ENCODE measurements at places on chromosomes 1 and 21.
A peak's percentile ranks its signal among the peaks of the same experiment; 100 is the strongest.

- peak; percentile 54 for DNase-seq
These were observed 2.9 kb downstream of the ARF1 start for GRCh38 chr1:228085287-228085951.

- no peak for DNase-seq
These were observed 47.2 kb upstream of the VANGL1 start for GRCh38 chr1:115594600-115594999.

DNA sequence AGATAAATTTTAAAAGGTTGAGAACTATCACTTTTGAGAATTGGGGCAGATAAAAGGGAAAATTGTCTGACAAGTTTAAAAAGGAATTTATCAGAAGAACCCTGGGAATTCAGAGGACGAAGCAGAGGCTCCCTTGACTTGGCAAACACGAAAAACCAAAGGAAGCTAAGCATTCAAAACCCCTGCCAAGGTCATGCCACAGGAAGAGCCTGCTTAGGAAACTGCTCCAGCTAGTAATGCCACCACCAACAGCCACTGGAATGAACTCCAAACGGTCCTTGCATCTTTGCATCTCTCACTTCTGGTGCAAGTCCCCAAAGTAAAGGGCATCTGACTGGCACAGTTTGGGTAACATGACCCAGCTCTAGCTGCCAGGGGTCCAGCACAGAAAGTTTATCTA is 7.2 kb downstream of the GPBP1L1 start:
- DNase-seq, result no peak

- no peak for DNase-seq
These were observed 12.2 kb downstream of the SMAP2 start for GRCh38 chr1:40385437-40386358.

DNA sequence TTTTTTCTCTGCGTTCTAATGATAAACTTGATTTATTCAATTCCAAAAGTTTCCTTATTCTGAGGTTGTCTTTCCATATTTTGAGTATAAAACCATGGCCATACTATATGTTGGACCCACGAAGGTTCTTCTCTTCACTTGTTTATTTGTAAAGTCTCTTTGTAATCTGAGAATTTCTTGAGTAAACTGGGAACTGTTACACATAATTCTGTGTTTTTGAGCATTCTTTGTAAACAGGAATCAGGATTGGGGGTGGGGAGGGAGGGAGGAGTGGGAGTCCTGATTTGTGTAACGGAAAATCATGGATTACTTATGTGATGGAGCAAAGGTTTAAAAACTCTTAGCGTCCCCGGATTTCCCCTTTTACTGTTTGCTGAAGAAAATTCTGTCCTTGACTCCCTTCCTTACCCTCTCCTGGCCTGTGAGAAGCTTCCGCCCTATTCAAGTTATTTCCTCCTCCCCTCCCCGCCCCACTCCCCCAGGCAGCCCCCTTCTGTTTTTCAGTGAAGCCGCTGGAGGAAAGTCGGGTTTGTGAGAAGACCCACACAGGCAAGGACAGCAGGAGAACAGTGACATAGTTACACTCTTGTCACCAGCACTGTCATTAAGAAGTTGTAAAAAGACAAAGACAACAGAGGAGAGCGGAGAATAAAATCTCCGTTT is 6.4 kb upstream of the NBPF11 start:
- no peak for DNase-seq

DNA sequence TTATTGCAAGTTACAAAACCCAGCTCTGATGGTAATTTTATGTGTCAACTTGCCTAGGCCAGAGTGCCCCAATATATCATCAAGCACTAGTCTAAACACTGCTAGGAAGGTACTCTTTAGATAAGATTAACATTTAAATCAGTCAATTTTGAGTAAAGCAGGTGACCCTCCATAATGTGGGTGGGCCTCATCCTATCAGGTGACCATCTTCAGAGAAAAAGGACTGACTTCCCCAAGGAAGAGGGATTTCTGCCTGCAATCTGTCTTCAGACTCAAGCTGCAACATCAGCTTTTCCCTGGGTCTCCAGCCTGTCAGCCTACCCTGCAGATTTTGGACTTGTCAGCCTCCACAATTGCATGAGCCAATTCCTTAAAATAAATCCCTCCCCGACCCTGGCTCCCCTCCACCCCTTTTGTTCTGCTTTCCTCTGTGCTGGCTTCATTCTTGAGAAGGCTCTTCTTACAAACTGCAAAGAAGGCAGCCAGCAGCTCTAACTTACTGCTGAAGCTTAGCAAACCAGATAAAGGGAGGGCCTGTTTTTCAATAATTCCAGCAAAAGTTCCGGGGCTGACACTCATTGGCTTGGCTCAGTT is 56.4 kb upstream of the RUNX3 start:
- no peak for DNase-seq

- DNase-seq, result peak; percentile 25
These were observed 57.9 kb downstream of the FHAD1 start for GRCh38 chr1:15304708-15305467.

DNA sequence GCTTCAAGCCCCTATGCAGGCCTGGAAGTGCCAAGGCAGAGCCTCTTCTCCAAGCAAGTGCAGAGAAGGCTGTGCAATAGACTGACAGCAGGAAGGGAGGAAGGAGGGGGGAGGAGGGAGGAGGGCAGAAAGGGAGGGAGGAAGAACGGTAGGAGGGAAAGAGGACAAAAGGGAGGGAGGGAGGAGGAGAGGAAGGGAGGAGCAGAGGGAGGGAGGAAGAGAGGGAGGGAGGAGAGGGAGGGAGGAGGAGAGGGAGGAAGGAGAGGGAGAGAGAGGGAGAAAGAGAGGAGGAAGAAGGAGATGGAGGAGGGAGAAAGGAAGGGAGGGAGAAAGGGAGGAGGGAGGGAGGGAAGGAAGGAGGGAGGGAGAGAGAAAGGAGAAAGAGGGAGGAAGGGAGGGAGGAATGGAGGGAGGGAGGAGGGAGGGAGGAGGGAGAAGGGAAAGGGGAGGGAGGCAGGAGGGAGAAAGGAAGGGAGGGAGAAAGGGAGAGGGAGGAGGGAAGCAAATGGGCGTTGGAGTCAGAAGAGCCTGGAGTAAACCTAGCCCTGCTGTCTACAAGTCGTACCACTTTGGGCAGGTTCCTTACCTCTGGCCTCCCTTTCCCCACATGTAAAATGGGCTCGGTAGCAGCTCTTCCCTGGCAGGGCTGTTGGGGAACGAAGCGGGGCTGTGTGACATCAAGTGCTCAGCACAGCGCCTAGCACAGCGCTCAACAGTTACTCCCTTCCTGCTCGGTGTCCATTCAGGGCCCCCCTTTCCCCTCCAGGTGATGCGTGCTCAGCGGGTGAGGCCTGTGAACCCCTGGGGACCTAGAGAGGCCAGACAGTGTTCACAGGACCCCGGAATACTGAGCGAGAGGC is 244.6 kb downstream of the NPHP4 start:
- DNase-seq, result no peak

- peak; percentile 81 for DNase-seq
These were observed 132.2 kb downstream of the ADSS2 start for GRCh38 chr1:244319283-244320132.

DNA sequence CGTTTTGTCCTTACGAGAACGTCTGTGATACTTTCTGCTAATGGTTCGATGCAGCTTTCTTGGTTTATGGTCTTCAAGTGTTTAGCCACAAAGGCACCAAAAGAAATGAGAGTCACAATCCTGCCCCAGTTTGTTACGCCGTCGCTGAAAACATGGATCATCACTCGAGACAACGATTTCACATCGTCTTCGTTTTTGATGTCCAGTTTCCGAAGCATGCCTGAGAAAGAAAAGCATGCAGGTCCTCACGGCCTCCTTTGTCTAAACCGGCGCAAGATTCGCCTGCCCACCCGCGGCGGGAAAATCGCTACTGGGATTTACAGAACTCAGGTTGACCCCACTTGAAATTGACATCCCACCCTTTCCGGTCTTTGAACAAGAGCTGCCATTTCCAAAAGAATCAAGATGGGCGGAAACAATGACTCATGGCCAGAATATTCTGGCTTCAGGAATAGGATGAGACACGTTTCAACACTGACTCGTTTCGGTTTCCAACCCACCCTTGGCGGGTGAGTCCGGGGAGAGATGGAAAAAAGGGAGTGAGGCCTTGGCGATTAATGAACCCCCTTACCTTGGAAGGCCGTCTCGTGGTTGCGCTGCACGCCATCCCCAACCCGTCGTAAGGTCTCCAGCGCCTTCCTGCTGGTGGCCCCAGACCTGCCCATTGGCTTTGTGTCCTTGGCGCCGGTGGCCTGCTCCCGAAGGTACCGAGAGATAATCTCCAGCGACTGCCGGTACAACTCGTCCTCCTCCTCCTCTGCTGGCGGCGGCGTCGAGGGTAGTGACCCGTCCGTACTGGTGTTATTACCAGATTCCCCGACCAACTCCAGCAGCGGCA is 919 bp downstream of the MCL1 start:
- DNase-seq, result peak; percentile 81

GRCh38 chr1:167799747-167800146 is 78.0 kb downstream of the MPZL1 start:
- DNase-seq, result no peak

- no peak for DNase-seq
These were observed 357.1 kb downstream of the BARHL2 start for GRCh38 chr1:90359994-90360393.

DNA sequence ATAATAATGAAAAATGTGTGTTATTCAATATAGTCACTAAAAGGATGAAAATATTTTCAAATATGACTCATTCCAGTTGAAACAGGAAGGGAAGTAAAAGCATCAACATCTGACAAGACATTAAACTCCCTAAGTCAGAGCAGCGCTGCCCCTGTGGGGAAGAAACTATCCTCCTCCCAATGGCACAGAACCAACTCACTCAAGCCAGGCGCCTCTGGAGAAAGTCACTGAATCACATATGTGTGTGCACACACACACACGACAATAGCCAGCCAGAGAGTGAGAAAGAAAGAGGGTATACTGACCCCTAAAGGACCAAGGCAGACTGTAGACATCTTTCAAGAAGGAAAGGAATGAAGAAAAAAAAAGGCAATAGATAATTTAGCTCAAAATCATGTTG is 126.9 kb downstream of the SETD4 start:
- peak; percentile 92 for DNase-seq

- DNase-seq, result no peak
These were observed 90.4 kb downstream of the ROR1 start for GRCh38 chr1:63864224-63864641.

DNA sequence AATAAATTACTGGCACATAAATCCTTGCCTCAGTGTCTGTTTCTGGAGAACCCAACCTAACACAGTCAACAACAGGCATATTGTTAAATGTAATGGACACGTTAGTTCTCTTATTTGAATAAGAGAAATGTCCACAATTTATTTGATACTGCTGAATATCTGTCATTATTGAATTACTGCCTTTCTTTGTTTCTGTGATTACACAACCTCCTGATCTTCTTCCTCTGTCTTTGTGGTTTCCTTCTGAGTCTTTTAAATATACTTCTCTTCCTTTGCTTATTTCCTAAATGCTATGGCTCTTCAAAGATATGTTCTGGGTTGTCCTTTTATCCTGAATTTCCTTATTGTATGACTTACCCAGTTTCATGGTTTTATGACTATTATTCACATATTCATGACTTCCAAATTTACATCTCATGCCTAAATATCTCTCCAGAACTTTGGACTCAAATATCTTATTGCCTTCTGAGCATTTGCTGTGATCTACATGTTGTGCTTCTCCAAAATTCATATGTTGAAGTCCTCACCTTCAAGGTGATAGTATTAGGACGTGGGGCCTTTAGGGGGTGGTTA is 39.9 kb downstream of the MSH4 start:
- no peak for DNase-seq

DNA sequence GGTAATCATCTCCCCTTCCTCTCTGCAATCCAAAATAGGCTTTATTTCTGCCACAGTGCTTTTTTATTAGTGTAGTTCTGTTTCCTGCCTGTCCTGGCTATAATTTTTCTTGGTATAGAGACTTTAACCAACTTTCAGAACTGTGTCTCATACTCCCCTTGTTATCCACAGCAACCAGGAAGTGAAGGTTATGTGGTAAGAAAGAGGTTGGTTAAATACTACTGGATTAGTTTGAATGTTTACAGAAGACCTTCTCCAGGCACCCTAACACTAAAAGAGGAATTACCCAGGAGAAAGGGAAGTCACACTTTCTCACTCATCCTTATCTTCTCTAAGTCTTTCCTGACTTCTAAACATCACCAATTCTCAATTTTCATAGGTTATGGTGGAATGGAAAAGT is 17.8 kb upstream of the TNFSF4 start:
- no peak for DNase-seq

DNA sequence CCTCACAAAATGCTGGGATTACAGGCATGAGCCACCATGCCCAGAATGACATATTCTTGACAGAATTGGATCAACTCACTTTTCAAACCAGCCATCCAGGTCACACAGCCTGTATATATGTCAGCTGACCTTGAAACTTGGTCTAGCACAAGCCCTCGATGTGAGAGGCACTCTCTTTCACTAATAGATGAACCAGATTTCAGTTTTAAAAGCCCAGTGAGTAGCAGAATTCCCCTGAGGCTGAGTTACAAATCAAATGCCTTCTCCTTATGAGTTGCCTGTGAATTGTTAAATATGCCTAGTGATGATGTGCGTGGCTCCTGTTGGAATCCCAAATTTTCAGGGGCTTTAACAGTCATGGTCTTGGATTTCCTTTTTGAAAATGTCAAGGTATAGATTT is 88.7 kb downstream of the CD247 start:
- no peak for DNase-seq

- DNase-seq, result no peak
These were observed 80.1 kb upstream of the IVNS1ABP start for GRCh38 chr1:185397183-185397582.

DNA sequence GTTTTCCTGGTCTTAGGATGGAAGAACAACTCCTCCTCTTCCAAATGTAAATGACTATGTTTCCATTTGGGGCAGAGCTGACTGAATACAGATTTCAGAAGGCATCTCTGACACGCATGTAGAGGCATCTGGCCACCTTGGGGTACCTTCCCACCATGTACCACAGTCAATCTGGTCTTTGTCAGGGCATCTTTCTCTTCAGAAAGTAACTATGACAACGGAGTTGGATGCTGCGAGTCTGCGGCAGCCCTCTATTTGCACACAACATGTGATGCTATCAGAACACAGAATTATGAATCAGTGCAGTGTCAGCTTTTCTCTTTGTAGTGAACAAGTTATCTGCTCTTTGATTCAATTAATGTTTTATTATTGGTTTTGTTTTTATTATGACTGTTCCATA is 94.7 kb downstream of the TSEN15 start:
- no peak for DNase-seq

GRCh38 chr1:147567594-147568381 is 26.5 kb downstream of the BCL9 start:
- no peak for DNase-seq

Data from RCC 7860 (cell line).